ENCODE measurements at places on chromosomes 11 and 22. TPM values are rescaled to one million over a fixed set of nuclear protein-coding genes. Genes with fewer than 3 reads are reported as not detected.

DNA sequence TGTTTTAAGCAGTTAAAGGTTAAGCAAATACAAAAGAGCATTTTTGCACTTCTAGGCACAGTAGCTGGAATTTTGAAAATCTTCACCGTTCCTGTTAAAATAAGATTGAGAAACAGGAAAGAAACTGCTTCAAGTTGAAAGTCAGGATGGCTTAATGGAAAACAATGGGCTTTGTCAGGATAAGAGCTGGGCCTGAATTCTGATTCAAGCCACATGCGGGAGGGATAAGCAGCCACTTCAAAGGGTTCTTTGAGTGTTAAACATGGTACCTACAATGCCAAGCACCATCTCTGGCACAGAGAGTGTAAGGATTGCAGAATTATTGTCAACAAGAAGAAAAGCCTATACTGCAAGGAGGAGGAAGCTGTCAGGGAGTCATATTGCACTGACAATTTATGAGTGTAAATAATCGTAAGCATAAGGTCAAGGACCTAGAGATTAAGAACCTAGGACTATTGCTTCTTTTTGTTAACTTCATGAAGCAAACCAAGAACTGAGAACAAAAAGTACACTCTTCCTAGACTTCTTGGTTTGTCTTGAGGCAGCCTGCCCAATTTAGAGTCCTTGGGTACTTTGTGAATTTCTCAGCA is 32.5 kb downstream of the MPPED2 start:
- H3K4me3 ChIP-seq: no peak overlapping the region
- H3K27ac ChIP-seq: no peak overlapping the region
- H3K27me3 ChIP-seq: no peaks in the 10 kb centered on the region
- no peaks in the 10 kb centered on the region for H3K4me1 ChIP-seq
- no peaks in the 10 kb centered on the region for H3K36me3 ChIP-seq

DNA sequence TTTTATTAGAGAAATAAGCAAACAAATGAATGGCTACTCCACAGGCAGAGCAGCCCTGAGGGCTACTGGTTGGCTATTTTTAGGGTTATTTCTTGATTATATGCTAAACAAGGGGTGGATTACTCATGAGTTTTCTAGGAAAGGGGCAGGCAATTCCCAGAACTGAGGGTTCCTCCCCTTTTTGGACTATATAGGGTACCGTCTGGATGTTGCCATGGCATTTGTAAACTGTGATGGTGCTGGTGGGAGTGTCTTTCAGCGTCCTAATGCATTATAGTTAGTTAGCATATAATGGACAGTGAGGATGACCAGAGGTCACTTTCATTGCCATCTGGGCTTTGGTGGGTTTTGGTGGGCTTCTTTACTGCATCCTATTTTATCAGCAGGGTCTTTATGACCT is 19.2 kb downstream of the SLC22A6 start:
- H3K36me3 ChIP-seq: no peaks in the 10 kb centered on the region
- no peak overlapping the region for H3K4me3 ChIP-seq
- H3K27me3 ChIP-seq: no peaks in the 10 kb centered on the region
- no peak overlapping the region for H3K27ac ChIP-seq
- no peak for DNase-seq

OTOG gene
- total RNA-seq: not detected

DNA sequence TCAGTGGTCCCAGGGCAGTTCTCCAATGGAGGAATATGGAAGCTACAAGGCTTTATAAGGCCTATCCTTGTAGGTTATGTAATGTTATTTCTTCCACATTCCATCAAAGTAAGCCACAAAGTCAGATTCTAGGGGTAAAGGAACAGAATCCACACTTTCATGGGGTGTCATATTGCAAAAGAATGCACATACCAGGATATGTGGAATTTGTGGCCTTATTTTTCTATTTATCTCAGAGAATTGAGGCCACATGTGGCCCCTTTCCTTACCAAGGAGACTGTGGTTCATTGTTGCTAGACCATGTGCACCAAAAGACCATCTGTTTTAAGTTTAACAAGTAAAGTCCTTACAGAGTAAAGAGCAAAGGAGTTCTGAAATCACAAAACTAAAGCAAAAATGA is 12.9 kb downstream of the LRRC4C start:
- H3K4me3 ChIP-seq: no peak overlapping the region
- no peaks in the 10 kb centered on the region for H3K36me3 ChIP-seq
- no peaks in the 10 kb centered on the region for H3K27me3 ChIP-seq

FOLR3 gene
- total RNA-seq: not detected

- no peak overlapping the region for H3K4me3 ChIP-seq
- H3K27ac ChIP-seq: no peak overlapping the region
- DNase-seq: no peak
Measured at GRCh38 chr11:26137651-26138050, 194.3 kb upstream of the ANO3 start.

DNA sequence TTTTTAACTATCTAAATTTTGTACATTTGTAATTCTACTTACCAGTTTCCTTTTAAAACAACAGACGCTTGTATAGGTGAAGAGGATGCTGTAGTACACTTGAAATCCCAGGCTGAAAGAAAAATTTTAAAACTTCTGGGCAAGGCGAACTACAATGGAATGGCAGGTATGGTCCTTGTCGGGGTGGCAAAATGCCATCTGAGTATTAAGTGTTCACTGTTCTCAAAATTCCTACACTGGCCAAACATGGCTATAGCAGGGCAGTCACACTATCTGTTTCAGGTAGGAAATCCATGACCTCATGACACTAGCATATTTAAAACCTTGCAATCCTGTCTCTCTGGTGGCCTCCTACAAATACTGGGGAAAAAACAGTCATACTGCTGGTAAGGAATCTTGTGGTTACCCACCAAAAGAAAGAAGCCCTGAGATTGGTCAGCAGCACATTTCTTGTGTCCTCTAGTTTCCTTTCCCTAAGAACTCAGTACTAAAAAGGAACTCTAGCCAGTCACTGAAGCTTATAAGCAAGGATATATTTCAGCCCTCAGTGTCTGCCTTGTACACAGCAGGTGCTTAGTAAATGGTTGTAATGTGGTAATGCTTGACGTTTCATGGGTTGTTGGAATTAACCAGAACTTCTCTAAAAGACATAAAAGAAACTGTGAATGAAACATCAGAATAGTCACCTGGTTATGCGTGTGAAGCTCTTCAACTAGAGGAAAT is 5.2 kb upstream of the ZC3H12C start:
- H3K36me3 ChIP-seq: no peaks in the 10 kb centered on the region
- DNase-seq: peak; percentile 83
- no peak overlapping the region for H3K27ac ChIP-seq
- no peak overlapping the region for H3K4me3 ChIP-seq
- H3K27me3 ChIP-seq: no peaks in the 10 kb centered on the region
- no peaks in the 10 kb centered on the region for H3K4me1 ChIP-seq

DNA sequence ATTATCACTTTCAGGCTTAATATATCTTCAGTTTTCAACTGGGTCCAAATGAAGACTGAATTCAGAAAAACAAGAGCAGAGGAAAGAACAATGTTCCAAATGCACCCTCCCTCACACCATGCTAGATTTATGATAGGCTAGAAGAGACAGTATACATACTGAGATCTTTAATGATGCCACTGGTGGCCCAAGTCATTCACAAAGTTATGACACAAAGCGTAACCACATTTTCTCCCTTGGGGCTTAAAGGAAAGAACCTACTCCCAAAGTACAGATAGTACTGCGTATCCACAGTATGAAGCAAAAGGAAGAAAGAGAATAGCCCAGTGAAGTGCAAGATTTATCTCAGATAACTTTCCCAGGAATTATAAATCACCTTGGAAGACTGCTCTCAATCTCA is 10.9 kb upstream of the SOX6 start:
- H3K4me3 ChIP-seq: no peak overlapping the region
- H3K27me3 ChIP-seq: no peaks in the 10 kb centered on the region
- H3K36me3 ChIP-seq: no peaks in the 10 kb centered on the region
- no peak for DNase-seq

CEND1 gene
- 0.62 TPM for total RNA-seq

DNA sequence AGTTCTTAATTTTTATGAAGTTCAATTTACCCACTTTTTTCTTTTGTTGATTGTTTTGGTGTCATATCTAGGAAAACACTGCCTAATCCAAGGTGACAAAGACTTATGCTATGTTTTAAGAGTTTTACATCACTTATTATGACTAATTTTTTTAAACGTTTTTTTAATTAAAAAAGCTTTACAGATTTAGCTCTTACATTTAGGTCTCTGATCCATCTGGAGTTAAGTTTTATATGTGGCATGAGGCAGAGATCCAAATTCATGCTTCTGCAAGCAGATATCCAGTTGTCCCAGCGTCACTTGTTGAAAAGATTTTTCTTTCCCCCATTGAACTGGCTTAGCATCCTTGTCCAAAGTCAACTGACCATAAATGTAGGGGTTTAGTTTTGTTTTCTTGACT is 72.6 kb downstream of the PACSIN2 start:
- H3K27me3 ChIP-seq: no peaks in the 10 kb centered on the region
- no peak overlapping the region for H3K4me3 ChIP-seq
- no peaks in the 10 kb centered on the region for H3K36me3 ChIP-seq
- H3K4me1 ChIP-seq: peaks cover 49% of the 10 kb centered on the region
- H3K27ac ChIP-seq: no peak overlapping the region
- no peak for DNase-seq

DRD2 gene
- not detected for total RNA-seq

C11orf86 gene
- not detected for total RNA-seq

SSTR3 gene
- not detected for total RNA-seq

MS4A6E gene
- total RNA-seq: not detected

DNA sequence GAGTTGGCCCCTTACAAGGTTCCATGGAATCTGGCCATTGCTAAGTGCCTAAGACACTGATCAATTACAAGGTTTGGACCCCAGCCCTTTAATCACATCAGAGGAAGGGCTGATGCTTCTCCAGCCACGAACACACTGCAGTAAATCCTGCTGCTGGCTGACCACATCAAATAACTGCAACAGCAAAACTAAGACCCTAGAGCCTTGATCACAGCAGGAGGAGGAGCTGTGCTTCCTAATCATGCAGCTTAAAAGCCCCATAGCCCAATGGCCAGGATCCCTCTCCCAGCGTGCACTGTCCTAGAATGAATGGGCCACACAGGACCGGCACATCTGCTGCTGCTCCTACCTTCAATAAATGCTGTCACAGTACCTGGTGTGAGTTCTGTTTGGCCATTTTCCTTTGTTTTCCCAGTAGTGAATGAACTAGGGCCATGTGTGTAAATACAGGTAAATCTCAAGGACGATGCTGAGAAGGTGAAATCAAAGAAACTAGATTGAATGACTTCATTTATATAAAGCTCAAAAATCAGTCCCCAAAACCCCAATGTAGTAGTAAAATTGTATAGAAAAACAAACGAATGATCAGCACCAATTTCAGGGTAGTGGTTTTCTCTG is 12.7 kb downstream of the ZP1 start:
- no peak for DNase-seq
- no peak overlapping the region for H3K4me3 ChIP-seq
- H3K4me1 ChIP-seq: no peaks in the 10 kb centered on the region
- no peaks in the 10 kb centered on the region for H3K27me3 ChIP-seq
- no peak overlapping the region for H3K27ac ChIP-seq
- H3K36me3 ChIP-seq: no peaks in the 10 kb centered on the region

GRCh38 chr11:8721609-8722500 is 39.3 kb downstream of the RPL27A start:
- H3K36me3 ChIP-seq: peaks cover 5% of the 10 kb centered on the region
- H3K4me3 ChIP-seq: no peak overlapping the region
- peak overlapping the region; percentile 23 for H3K27ac ChIP-seq
- DNase-seq: peak; percentile 76

DNA sequence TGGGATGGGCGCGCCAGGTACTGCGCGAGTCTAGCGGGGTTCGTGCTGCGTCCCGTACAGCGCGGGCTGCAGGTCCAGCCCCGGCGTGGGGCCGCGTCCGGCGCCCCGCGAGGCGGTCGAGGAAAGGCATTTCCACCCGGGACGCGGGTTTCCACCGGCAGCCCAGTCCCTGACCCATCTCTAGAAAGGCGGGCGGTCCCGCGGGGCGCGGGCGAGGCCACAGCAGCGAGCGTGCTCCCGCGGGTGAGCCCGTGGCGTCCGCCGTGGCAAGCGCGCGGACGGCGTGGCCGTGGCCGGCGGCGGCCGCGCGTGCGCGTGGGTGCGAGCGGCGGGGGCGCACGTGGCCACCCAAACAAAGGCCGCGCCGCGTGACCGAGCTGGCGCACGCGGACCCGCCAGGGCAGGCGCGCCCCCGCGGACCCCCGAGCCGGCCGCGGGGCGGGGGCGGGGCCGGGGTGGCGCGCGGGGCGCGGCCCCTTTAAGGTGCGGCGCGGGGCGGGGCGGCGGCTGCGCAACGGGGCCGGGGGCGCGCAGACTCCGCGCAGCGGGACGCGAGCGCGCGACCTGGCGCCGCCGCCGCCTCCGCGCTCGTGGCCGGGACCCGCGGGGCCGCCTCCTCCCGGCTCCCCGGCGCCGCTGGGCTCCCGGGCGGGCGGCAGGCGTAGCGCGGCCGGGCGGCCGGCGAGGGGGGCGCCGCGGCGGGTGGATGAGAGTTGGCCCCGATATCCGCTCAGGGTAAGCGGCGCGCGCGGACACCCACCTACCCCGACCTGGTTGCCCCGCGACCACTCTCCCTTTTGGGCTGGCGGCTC is 39.3 kb upstream of the CELSR1 start:
- no peaks in the 10 kb centered on the region for H3K27me3 ChIP-seq
- DNase-seq: no peak
- no peak overlapping the region for H3K27ac ChIP-seq
- no peaks in the 10 kb centered on the region for H3K36me3 ChIP-seq
- peaks cover 22% of the 10 kb centered on the region for H3K4me1 ChIP-seq

FOXRED2 gene
- total RNA-seq: 5.3 TPM

FXYD6 gene
- total RNA-seq: 8.1 TPM

DNA sequence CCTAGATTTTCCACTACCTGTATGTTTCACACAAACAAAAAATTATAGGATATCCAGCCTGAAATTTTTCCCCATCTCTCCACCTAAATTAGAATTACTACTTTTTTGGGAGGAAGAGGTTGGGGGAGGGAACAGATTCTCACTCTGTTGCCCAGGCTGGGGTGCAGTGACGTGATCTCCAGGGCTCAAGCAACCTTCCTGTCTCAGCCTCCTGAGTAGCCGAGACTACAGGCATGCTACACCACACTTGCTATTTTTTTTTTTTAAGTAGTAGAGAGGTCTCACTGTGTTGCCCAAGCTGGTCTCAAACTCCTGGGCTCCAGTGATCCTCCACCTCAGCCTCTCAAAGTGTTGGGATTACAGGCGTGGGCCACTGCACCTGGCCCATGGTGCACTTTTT is 9.5 kb downstream of the JAML start:
- H3K36me3 ChIP-seq: no peaks in the 10 kb centered on the region
- no peaks in the 10 kb centered on the region for H3K4me1 ChIP-seq
- H3K27me3 ChIP-seq: peaks cover 36% of the 10 kb centered on the region
- no peak for DNase-seq

GRCh38 chr11:1854949-1855885 is 2.3 kb downstream of the LSP1 start:
- no peak overlapping the region for H3K27ac ChIP-seq
- no peak for DNase-seq
- no peaks in the 10 kb centered on the region for H3K4me1 ChIP-seq

NRGN gene
- total RNA-seq: 1.7 TPM

RASL10A gene
- total RNA-seq: 1.5 TPM

GRCh38 chr11:2675540-2675939 is 24.3 kb downstream of the KCNQ1OT1 start:
- no peaks in the 10 kb centered on the region for H3K4me1 ChIP-seq
- H3K36me3 ChIP-seq: no peaks in the 10 kb centered on the region
- no peak for DNase-seq
- H3K4me3 ChIP-seq: no peak overlapping the region

LRRC51 gene
- 4.2 TPM for total RNA-seq

- no peak overlapping the region for H3K27ac ChIP-seq
- no peaks in the 10 kb centered on the region for H3K36me3 ChIP-seq
- H3K4me3 ChIP-seq: no peak overlapping the region
- peaks cover 4% of the 10 kb centered on the region for H3K4me1 ChIP-seq
Measured at GRCh38 chr11:117986981-117987574, 884 bp downstream of the IL10RA start.

Data from astrocyte (in vitro differentiated cells and primary cell).